ENCODE measurements at places on chromosomes 3 and 15.

- DNase-seq = no peak
Observed at GRCh38 chr3:161100994-161101393, 4.2 kb downstream of the B3GALNT1 start.

DNA sequence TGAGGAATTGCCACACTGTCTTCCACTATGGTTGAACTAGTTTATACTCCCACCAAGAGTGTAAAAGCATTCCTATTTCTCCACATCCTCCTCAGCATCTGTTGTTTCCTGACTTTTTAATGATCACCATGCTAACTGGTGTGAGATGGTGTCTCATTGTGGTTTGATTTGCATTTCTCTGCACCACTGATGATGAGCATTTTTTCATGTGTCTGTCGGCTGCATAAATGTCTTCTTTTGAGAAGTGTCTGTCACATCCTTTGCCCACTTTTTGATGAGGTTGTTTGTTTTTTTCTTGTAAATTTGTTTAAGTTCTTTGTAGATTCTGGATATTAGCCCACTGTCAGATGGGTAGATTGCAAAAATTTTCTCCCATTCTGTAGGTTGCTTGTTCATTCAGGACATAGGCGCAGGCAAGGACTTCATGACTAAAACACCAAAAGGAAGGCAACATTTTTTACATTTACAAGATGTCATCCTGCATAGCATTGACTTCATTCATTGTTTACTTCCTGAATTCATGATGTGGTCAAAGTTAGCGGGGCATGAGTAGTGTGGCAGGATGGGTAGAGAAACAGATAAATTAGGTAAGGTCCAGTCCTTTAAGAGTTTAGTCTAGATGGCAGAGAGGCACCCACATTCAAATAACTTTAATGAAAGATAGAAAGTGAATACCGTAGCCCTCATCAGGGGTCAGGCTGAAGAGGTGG lies 45.1 kb upstream of the LPP start:
- DNase-seq = no peak

DNA sequence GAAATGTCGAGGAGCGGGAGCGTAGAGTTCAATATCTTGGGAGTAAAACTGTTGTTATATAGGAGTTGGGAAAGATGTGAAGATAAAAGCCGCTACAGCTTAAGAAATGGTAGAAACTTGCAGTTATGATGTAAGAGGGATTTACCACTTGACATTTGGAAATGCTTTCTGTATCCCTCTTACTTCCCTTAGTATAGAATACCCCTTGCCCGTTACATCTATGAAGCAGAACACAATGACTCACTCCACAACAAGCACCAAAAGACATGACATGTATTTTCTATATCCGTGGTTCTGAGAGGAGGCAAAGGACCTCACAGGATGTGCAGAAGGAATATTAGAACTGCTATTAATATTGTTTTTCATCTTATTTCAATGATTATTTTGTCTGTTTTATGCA lies 254.2 kb upstream of the NR2F2 start:
- DNase-seq = no peak

DNA sequence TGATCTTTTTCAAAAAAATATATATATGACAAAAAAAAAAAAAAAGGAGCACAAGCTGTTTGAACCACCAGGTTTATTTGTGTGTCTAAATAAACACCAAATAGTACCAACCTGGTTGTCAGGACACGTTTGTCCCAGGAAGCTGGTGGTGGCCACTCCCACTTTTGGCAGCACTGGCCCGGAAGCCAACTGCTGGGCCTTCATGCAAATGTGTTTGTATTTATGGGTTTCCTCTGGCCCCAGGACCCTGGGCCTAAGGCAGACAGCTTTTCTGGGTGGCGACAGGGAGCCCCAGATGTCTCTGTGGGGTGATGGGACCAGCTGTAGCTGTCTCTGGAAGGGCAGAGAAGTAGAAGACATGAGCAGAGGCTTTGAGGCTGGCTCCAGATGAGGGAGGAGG lies 31.6 kb downstream of the PRKCD start:
- DNase-seq = no peak

DNA sequence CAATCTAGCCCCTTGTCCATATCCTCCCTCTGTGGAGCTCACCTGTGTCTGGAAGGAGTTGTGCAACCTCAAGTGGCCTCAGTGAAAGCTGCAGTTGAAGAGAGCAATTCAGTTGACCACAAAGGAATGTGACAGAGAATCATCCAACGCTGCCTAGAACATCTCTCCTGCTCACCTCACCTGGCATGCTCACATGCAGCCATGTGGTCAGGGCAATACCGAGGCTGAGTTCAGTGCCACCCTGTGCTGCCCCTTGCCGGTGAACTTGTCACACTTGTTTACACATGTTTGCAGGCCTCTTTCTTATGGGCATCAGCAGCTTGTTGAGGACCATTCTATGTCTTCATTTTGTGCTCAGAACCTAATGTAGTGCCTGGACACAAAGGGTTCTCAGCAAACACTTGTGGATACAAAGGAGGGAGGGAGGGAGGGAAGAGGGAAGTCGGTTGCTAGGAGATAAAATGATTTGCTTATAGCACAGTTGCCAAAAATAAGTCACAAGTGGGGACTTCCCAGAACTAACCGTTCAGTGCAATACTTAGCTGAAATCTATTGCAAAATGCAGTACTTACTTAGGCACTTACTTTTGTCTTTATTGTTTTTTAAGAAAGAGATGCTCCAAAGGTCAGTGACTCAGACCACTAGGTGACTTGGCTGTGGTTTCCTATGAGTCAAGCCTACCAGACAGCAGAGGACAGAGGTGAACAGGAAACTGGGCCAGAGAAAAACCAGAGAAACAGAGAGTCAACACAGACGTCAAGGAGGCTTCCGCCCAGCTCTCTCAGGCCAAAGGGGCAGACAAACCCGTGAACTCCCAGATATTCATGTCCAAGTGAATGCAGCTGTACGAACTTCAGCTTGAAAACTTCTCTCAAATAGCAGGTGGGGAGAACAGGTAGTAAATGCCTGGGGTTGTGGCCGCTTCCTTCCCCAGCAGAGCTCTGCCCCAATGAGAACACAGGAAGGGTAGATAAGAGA lies 227.8 kb upstream of the CTNNB1 start:
- DNase-seq = peak; percentile 56

- DNase-seq = no peak
Observed at GRCh38 chr15:77173487-77173886, 102.6 kb upstream of the TSPAN3 start.

- no peak for DNase-seq
Observed at GRCh38 chr3:149442043-149442442, 32.5 kb upstream of the TM4SF4 start.

Data from DMS153 (cell line).